ENCODE measurements at places on chromosomes 7 and 10. TPM values are rescaled to one million over a fixed set of nuclear protein-coding genes. Genes with fewer than 3 reads are reported as not detected.

GIMAP6 gene
- total RNA-seq: 121 TPM

CDNF gene
- 1.8 TPM for total RNA-seq

OPN1SW gene
- not detected for total RNA-seq

ANKRD7 gene
- total RNA-seq: not detected

TET1 gene
- total RNA-seq: 2.9 TPM

FAM25G gene
- total RNA-seq: not detected

TRAPPC14 gene
- 52.0 TPM for total RNA-seq

CCL24 gene
- total RNA-seq: not detected

SPDYE2 gene
- total RNA-seq: 0.19 TPM

SPDYE5 gene
- total RNA-seq: 0.13 TPM

SPOCK2 gene
- 396 TPM for total RNA-seq

AKR1C8 gene
- 0.53 TPM for total RNA-seq

CDHR1 gene
- 0.30 TPM for total RNA-seq

BLVRA gene
- total RNA-seq: 31.3 TPM

LIPM gene
- not detected for total RNA-seq

SFTPA2 gene
- not detected for total RNA-seq

MRLN gene
- not detected for total RNA-seq

HGF gene
- not detected for total RNA-seq

UROS gene
- 42.5 TPM for total RNA-seq

IL2RA gene
- 203 TPM for total RNA-seq

CTNNA3 gene
- total RNA-seq: 0.33 TPM

MNX1 gene
- 0.10 TPM for total RNA-seq

HSPA12A gene
- total RNA-seq: not detected

GOLGA7B gene
- total RNA-seq: 15.0 TPM

HOXA4 gene
- not detected for total RNA-seq

NRP1 gene
- 0.51 TPM for total RNA-seq

SMURF1 gene
- 12.4 TPM for total RNA-seq

ATP6V0E2 gene
- total RNA-seq: 64.8 TPM

RTKN2 gene
- 8.2 TPM for total RNA-seq

NPFFR1 gene
- total RNA-seq: not detected

BTBD16 gene
- not detected for total RNA-seq

GPC2 gene
- 15.6 TPM for total RNA-seq

UNCX gene
- not detected for total RNA-seq

MMRN2 gene
- not detected for total RNA-seq

KIF20B gene
- 49.4 TPM for total RNA-seq

STK31 gene
- total RNA-seq: 0.29 TPM

MBL2 gene
- not detected for total RNA-seq

SEM1 gene
- total RNA-seq: 53.9 TPM

AZGP1 gene
- not detected for total RNA-seq

CYP3A4 gene
- total RNA-seq: not detected

FGFBP3 gene
- total RNA-seq: 2.1 TPM

TMEM178B gene
- total RNA-seq: 2.6 TPM

FLNC gene
- not detected for total RNA-seq

MOGAT3 gene
- 0.18 TPM for total RNA-seq

EPHB6 gene
- total RNA-seq: 24.2 TPM

RBP3 gene
- not detected for total RNA-seq

ZNF503 gene
- total RNA-seq: not detected
